ENCODE measurements at places on chromosomes 13 and 19.
A peak's percentile ranks its signal among the peaks of the same experiment; 100 is the strongest.

DNA sequence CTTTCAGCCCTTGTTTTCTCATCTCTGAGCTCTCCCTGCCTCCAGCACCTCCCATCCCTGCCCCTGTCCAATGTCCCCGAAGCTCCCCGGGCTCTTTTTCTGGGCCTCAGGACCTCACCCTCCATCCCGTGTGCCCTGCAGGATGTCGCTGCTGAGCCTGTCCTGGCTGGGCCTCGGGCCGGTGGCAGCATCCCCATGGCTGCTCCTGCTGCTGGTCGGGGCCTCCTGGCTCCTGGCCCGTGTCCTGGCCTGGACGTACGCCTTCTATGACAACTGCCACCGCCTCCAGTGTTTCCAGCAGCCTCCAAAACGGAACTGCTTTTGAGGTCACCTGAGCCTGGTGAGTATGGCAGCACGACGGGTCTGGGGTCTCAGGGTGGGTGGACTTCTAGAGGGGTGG lies 51.1 kb upstream of the CYP4F8 start:
- no peak for DNase-seq

DNA sequence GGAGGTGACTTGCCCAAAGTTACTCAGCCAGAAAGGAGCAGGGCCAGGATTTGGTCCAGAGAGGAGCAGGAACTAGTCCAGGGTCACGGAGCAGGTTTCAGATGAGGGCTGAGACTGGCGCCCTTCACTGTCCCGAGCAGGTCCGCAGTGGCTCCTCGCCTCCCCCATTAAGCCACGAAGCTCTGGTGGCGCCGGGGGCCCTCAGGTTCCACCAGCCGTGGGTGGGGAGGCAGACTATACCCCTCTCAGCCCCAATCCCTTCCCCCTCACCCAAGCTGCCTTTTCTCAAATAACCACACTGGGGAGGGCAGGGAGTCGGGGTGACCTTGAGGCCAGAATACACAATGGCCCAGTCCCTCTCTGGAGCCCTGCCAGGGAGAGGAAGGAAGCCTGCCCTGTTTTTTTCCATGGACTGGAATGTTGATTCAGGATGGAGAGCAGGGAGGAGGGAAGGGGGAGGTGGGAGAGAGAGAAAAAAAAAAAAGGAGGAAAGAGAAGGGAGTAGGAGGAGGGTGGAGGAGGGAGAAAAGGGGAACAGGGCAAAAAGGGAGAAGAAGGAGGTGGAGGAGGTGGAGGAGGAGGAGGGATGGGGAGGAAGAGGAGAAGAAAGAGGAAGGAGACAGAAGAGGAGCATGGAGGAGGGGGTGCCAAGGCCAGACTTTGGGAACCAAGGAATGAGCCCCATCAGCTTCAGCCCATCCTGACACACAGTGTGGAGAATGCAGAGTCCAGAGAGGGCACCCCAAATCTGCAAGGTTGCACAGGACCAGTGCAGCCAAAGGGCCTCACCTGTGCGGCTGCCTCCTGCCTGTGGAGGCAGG lies 19.7 kb downstream of the CEACAM16 start:
- DNase-seq, result no peak

GRCh38 chr19:41263042-41263849 lies 926 bp upstream of the HNRNPUL1 start:
- DNase-seq, result peak; percentile 44

- no peak for DNase-seq
Measured at GRCh38 chr13:37087486-37087885, 18.0 kb downstream of the CSNK1A1L start.

DNA sequence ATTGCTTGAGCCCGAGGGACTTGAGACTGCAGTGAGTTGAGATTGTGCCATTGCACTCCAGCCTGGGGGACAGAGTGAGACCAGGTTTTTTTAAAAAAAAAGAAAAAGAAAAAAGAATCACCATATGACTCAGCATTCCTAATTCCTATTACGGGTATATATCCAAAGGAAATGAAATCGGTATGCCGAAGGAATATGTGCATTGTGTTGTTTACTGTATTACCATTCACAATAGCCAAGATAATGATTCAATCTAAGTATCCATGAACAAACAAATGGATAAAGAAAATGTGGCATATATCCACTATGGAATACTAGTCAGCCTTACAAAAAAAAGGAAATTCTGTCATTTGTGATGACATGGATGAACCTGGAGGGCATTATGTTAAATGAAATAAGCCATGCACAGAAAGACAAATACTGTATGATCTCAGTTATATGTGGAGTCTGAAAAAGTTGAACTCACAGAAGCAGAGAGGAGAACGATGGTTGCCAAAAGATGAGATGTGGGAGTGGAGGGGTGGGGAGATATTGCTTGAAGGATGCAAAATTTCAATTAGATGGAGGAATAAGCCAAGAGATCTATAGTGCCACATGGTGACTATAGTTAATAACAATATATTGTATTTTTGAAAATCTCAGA lies 4.3 kb upstream of the KL start:
- no peak for DNase-seq
